ENCODE measurements at places on chromosomes 11 and 22. TPM values are rescaled to one million over a fixed set of nuclear protein-coding genes. Genes with fewer than 3 reads are reported as not detected.
A peak's percentile ranks its signal among the peaks of the same experiment; 100 is the strongest.

Gene MMP7
- not detected for total RNA-seq

DNA sequence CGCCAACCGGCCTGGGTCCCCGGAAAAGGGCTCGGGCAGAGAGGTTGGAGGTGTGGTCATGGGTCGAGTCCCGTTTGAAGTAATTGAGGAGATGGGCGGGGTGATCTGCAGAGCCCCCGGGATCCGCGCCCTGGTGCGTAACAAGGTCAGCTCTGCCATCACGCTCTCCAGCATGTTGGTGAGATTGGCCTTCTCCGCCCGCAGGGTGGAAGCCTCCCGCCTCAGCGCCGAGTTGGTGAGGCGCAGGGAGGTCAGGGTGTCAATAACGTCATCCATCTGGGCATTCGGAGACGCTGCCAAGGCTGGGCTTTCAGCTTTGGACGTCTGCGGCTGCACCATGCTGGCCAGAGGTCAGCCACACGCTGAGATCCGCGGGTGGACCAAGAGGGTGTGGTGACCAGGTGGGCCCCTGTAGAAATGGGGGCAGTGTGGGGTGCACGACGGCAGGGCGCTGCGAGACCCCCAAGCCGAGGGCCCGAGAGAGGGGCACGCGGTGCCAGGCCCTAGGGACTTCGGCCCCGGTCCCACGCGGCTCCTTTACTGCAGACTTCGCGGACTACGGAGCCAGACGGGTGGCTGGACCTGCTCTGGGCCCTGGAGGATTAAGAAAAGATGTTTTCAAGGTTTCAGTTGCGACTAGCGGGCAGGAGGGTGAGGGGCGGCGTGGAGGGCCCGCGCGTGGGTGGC, 672 bp downstream of the RTL6 start:
- DNase-seq = no peak

DNA sequence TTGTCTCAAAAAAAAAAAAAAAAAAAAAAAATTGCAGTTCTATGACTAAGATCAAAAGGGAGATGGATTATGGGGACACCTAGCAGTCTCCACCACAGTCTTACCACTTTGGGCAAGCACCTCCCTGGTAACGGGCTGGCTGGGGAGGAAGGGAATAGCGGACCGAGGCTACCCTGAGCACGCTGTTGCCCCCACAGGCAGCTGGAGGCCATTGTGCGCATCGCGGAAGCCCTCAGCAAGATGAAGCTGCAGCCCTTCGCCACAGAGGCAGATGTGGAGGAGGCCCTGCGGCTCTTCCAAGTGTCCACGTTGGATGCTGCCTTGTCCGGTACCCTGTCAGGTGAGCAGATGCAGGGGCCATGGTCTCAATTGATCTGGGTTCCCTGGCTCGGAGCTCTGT, 21.2 kb downstream of the MCM5 start:
- DNase-seq = no peak

Gene SLCO2B1
- 2.0 TPM for total RNA-seq

DNA sequence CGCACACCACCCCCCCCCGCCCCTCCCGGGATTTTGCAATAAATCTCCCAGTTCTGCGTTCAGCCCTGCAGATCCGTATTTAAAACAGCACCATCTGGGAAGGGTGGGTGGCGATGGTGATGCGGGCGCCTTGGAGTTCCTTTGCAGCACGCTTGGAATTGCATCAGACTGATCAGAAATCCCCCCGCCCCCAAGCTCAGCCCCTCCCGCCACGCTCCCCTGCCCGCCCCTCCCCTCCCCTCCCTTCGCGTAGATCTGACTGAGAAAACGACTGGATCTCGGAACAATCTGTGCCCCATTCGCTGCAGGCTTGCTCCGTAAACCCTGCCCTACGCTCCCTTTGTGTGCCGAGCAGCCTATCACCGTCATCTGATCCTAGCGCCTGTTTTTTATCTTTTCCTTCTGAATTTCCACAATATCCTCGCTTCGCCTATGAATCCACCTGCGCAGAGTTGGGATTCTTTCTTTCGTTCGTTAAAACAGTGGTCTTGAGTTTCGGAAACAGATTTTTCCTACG, 18.1 kb upstream of the BDNF start:
- peak; percentile 89 for DNase-seq

DNA sequence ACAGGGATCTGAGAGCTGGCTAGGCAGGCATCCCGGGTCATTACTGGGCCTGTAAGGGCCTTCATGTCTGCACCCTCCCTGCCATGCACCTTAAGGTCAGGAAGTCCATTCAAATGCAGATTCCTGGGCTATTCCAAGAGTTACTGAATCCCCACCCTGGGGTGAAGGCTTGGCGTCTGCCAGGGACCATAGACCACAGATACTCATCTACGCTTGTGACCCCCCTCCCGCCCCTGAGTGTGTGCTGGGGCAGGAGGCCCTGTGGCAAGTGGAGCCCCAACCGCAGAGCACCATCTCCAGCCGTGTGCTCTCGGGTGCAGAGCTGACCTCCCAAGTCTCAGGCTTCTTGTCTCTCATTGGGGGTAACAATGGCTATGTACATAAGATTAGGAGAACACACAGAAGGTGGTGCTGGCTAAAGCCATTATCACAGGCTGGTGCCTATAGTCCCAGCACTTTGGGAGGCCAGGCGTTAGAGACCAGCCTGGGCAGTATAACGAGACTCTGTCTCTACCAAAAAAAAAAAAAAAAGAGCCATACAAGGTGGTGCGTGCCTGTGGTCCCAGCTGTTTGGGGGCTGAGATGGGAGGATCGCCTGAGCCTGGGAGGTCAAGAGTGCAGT, 19.1 kb upstream of the KCNQ1OT1 start:
- DNase-seq = no peak

Gene INPP5J
- under 0.01 TPM for total RNA-seq

Gene SLC29A2
- 0.36 TPM for total RNA-seq

Gene MYRF
- 0.18 TPM for total RNA-seq

DNA sequence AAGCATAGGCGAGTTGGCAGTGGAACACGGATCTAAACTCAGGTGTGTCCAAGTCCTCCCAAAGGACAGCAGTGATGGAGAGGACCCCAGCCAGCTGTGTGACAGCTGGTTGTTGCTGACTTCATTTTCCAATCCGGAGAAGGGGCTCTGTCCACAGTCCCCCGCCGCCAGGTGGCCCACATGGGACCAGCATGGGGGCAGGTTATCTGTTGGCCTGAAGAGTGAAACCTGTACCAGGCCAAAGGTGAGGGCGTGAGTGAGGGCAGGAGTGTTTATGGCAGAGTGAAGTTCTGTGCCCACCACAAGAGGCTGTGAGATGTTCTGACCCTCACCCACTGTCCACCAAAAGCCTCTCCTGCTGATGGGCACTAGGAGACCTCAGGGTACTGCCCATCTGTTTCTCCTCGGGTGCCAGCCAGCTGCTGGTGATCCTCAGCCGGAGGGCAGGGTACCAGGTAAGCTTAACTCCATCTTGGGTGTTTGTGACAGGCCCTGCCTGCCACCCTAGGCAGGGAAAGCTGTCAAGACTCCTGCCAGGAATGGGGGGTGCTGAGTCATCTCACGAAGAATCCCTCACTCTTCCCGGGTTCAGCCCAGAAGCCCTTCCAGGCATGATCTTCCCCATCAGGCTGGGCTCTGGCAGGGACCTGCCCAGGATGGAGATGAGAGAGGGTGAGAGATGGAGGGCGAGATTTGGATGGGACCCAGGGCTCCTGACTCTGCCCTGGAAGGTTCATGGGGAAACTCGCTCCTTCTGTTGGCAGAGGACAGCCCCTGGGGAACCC, 15.5 kb upstream of the TAB1 start:
- DNase-seq = peak; percentile 36

DNA sequence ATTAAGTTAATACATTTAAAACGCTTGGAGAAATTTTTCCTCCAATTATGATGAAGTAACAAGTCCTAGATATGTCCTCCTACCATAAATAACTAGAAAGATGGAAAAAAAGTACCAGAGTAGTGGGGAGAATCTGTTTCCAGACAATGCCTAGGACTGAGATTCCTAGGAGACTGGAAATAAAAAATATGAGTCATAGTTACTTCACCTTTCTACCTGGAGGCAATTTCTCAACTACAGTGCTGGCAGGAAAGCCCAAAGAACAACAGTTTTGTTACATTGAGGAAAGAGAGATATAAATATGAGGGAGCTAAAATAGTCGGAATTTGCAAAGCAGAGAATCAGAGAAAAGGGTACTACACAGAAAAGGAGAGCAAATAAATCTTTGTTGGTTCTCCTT, 202.1 kb upstream of the ARHGAP42 start:
- DNase-seq = no peak

GRCh38 chr22:47388331-47388730, 625.9 kb downstream of the TBC1D22A start:
- no peak for DNase-seq

- peak; percentile 96 for DNase-seq
These were observed 19.9 kb downstream of the PACSIN2 start for GRCh38 chr22:42994917-42995562.

Gene MUC15
- total RNA-seq = 0.25 TPM

DNA sequence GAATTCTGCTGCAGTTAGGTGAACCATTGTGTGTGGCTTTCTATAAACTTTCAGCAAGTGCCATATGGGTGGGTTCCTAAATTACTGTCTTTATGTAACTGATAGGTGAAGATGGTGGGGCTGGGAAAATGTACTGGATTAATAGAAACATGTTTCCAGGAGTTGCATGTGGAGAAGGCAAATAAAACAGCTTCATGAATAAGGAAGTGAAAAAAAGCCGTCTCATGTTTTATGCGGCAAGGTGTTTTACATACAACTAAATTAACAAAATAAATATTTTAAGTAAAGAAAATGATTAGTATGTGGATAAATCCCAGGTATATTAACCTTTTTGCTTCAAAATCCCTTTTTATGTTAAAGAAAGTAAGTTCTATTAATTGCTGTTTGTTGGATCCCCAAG, 67.2 kb downstream of the EXT2 start:
- no peak for DNase-seq

Gene CNGA4
- not detected for total RNA-seq

Gene PGM2L1
- 4.2 TPM for total RNA-seq

Gene OR4A16
- total RNA-seq = not detected

DNA sequence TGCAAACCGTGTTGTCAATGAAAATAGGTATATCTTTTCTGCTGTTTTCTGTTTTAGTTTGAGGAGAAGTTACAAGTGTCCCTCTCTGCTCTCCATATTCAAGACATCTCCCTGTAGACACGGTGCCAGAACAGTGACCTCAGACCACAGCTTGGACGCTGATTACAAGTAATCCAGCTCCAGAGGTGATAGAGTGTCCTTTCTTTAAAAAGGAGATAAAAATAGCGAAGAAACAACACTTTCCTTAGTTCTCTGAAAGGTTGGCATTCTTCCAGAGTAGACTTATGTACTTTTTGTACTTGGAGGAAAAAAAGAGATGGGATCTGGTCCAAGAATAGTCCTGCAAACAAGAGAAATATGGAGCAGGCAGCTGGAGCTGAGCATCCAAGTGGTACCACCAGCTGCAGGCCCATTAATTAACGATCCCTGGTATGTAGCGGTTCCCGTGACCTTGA, 43.0 kb upstream of the WT1 start:
- peak; percentile 8 for DNase-seq

DNA sequence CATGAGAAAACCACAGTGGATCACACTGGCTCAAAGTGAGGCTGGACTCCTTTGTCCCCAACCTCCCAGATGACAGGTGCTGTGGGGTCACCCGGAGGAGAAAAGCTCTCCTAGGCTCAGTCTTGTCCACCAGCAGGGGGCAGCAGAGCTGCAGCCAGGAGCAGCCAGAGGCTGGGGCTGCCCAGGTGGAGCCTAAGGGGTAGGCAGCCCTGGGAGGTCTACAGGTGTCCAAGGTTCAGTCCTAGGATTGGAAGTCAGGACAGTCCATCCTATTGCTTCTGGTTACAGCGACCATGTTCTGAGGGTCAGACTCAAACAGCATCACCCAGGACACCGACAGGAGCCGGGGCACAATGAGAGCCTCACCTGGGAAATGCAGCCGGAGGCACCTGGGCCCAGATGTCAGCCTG, 77.6 kb upstream of the IGLL5 start:
- no peak for DNase-seq

Gene CCDC89
- total RNA-seq = 7.9 TPM

Gene SLC7A4
- total RNA-seq = 0.09 TPM

DNA sequence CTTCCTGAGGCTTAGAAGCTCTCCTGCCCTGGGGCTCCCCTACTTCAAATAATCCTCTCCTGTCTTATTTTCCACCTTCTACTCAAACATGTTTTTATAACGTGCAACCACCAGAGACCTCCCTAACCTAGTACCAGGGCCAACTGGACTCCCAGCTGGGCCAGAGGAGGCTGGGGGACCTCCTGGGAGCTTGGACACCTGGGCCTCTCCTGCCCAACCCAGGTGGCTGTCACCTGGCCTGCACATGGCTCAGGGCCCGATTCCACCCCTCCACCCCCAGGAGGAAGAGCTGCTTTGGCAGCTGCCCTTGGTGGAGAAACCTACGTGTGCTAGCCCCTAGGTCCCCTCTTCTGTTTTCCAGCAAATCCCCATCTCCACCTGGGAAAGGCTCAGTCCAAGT, 105.2 kb downstream of the ABTB2 start:
- DNase-seq = no peak

DNA sequence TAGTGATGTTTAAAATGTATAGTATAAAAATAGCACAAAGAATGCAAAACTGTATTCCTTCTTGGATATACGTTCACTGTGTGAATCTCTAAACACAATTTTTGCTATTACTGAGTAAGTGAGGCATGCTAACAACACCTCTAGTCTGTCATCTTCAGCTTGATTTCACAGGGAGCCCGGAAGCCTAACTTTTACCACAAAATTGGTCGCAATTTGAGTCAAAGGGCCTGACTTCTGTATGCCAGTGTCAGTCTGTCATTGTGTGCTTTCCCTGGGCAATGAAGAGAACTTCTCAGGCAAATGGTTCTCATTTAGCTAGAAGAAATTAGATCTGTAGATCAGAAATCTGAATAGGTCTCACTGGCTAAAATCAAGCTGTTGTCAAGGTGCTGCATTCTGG, 1059.5 kb downstream of the FAM181B start:
- no peak for DNase-seq

Gene OR52B4
- total RNA-seq = not detected

- peak; percentile 45 for DNase-seq
These were observed 4.7 kb upstream of the POLD4 start for GRCh38 chr11:67357831-67358670.

GRCh38 chr11:16403851-16404250, 47.5 kb upstream of the SOX6 start:
- no peak for DNase-seq

GRCh38 chr22:33030923-33031525, 27.2 kb downstream of the SYN3 start:
- no peak for DNase-seq

Gene NOX4
- 2.5 TPM for total RNA-seq

GRCh38 chr11:130827451-130828377, 88.6 kb downstream of the SNX19 start:
- peak; percentile 84 for DNase-seq

- DNase-seq = no peak
These were observed 468 bp downstream of the ZDHHC8 start for GRCh38 chr22:20131859-20132685.

Gene CHEK1
- total RNA-seq = 8.7 TPM

GRCh38 chr22:17957204-17957603, 67.2 kb downstream of the MICAL3 start:
- DNase-seq = no peak

Data from fibroblast of the aortic adventitia (primary cell).